ENCODE measurements at places on chromosomes 12 and 14. TPM values are rescaled to one million over a fixed set of nuclear protein-coding genes. Genes with fewer than 3 reads are reported as not detected.

AGAP2 gene
- total RNA-seq: 0.06 TPM

AICDA gene
- total RNA-seq: not detected

USP44 gene
- 0.81 TPM for total RNA-seq

PAPLN gene
- total RNA-seq: 7.8 TPM

CLEC1A gene
- total RNA-seq: 28.0 TPM

SUOX gene
- 12.3 TPM for total RNA-seq

OR9K2 gene
- total RNA-seq: not detected

ACVR1B gene
- 8.1 TPM for total RNA-seq

RACGAP1 gene
- 51.6 TPM for total RNA-seq

MUCL1 gene
- total RNA-seq: not detected

GLIPR1L1 gene
- total RNA-seq: not detected

PPM1H gene
- total RNA-seq: 3.1 TPM

KLHL33 gene
- total RNA-seq: under 0.01 TPM

TAS2R31 gene
- 9.3 TPM for total RNA-seq

CFAP54 gene
- total RNA-seq: 31.5 TPM

GARIN6 gene
- total RNA-seq: not detected

TCL1A gene
- not detected for total RNA-seq

TCL1B gene
- total RNA-seq: not detected

TMPO gene
- 96.5 TPM for total RNA-seq

PCED1B gene
- 0.32 TPM for total RNA-seq

ESRRB gene
- not detected for total RNA-seq

SDSL gene
- 6.4 TPM for total RNA-seq

GALC gene
- 17.1 TPM for total RNA-seq

TTC6 gene
- total RNA-seq: not detected

CPNE6 gene
- total RNA-seq: not detected

PARP2 gene
- total RNA-seq: 5.8 TPM

ATP5MC2 gene
- 123 TPM for total RNA-seq

KLRC4 gene
- not detected for total RNA-seq

KRT3 gene
- total RNA-seq: not detected

TPPP2 gene
- not detected for total RNA-seq

MSI1 gene
- not detected for total RNA-seq

FBRSL1 gene
- 5.0 TPM for total RNA-seq

VDR gene
- total RNA-seq: 0.19 TPM
